GM20000 (cell line): ENCODE measurements at places on chromosomes 1 and 21.

DNA sequence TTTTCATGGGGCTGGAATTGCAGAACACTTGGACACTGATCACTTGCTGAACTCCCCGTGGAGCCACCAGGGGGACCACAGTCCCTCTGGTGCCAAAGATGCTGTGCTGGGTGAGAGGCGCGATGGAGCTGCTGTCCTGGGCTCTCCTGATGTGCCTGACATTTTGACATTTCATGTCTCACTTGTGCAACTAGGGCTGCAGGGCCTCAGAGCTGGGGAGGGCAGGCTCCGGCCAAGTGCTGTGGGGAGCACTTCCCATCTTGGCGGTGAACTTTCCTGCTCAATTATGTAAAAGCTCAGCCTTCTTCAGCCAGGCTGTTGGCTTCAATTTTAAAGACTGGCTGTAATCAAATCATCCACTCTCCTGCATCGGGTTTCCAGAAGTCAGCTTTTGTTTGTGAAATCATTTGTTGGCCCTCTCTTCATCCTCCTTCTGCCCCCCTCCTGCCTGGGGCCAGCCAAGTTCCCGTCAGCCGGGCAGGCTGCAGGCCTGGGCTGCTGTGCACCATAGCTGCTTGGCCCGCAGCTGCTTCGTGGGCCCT, 36.8 kb downstream of the KCNAB2 start:
- DNase-seq: no peak

GRCh38 chr1:229048896-229049295, 222.0 kb upstream of the RAB4A start:
- no peak for DNase-seq

DNA sequence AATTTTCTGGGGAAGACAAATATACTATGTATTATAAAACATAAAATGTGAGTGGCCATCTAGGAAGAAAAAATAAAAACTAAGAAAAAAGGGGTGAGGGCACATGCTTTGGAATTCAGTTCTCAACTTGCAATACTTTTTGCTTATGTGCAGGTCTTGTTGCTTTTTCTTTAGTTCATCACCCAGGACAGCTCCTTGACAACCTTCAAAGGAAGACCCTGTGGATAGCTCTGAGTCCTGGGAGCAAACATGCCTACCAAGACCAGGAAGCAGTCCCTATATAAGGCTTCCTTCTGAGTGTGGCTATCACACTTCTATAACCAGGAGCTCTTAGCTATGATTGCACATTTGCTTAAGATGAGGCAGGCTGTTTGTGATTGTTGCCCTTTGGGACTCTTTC, 78.0 kb downstream of the WDR64 start:
- DNase-seq: no peak

DNA sequence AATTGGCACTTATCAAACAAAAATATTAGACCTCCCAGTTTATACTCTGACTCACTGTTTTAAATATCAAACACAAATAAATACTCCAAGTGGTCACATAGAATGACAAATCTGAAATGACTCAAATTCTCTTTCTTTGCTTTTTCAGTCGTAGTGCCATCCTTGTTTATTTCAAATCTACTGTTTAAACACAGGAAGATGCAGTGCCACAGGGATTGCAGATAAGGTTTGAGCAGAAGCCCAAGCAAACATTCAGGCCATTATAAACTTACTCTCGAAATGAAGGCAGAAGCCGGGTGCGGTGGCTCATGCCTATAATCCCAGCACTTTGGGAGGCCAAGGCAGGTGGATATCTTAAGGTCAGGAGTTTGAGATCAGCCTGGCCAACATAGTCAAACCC, 255.4 kb upstream of the PLXNA2 start:
- no peak for DNase-seq

DNA sequence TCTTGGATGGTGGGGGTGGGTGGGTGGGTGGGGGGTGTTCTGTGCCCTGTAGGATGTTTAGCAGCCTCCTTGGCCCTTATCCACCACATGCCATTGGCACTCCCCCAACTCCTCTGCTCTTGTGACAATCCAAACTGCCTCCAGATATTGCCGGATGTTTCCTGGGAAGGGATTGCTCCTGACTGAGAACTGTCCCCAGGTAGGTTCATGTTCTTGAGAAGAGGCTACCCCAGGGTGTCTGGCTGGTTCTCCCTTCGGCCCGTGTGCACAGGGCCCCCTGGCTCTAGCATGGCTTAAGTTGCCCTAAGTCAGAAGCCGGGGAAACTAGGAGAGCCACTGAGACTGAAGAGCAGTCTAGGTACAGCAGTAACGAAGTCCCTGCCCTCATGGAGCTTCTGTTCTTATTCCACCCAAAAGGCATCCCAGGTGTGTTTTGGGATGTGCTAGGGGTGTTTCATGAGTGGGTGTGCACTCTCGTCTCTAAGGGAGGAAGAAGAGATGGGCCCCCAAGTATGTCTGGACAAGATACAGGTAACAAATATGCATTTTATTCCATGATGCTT, 19.8 kb upstream of the THRAP3 start:
- peak; percentile 1 for DNase-seq

DNA sequence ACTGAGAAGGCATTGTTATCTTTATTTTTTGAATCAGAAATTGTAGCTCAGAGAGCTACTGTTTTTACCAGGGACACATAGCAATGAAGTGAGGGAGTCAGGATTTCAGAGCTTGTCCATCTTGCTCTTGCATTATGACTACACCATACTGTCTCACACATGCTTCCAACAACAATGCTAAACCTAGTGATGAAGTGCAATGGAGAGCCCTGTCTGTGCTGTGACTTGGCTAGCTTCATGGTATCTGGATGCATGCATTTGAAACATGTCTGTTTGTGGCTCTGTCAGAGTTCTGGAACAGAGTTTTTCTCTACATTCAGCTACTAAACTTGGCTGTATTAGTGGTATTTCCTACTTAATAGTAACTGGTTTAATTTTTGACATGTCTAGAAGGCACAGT, 7.0 kb downstream of the PLPPR4 start:
- no peak for DNase-seq

- no peak for DNase-seq
Measured at GRCh38 chr1:178161516-178161915, 67.6 kb downstream of the RASAL2 start.

GRCh38 chr1:110490791-110491451, 28.1 kb downstream of the KCNA10 start:
- DNase-seq: no peak

- no peak for DNase-seq
Measured at GRCh38 chr1:184567637-184568036, 180.8 kb downstream of the C1orf21 start.

GRCh38 chr1:224543453-224543852, 72.7 kb upstream of the CNIH3 start:
- no peak for DNase-seq

DNA sequence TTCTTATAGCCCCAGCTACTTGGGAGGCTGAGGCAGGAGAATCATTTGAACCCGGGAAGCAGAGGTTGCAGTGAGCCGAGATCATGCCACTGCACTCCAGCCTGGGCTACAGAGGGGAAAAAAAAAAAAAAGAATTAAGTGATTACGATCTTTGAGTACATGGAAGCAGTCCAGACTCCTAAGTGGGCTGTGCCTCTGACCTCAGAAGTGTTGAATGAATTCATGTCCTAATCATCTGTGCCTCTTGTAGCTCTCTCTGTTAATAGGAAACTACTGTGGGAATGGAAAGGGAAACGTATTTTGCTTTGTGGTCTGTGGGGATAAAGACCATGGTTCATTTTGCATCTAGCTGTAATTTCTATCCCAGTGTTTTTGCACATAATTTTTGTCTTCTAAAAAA, 8.4 kb upstream of the IVNS1ABP start:
- no peak for DNase-seq
